ENCODE measurements at places on chromosomes 13 and 19. TPM values are rescaled to one million over a fixed set of nuclear protein-coding genes. Genes with fewer than 3 reads are reported as not detected.
A peak's percentile ranks its signal among the peaks of the same experiment; 100 is the strongest.

DNA sequence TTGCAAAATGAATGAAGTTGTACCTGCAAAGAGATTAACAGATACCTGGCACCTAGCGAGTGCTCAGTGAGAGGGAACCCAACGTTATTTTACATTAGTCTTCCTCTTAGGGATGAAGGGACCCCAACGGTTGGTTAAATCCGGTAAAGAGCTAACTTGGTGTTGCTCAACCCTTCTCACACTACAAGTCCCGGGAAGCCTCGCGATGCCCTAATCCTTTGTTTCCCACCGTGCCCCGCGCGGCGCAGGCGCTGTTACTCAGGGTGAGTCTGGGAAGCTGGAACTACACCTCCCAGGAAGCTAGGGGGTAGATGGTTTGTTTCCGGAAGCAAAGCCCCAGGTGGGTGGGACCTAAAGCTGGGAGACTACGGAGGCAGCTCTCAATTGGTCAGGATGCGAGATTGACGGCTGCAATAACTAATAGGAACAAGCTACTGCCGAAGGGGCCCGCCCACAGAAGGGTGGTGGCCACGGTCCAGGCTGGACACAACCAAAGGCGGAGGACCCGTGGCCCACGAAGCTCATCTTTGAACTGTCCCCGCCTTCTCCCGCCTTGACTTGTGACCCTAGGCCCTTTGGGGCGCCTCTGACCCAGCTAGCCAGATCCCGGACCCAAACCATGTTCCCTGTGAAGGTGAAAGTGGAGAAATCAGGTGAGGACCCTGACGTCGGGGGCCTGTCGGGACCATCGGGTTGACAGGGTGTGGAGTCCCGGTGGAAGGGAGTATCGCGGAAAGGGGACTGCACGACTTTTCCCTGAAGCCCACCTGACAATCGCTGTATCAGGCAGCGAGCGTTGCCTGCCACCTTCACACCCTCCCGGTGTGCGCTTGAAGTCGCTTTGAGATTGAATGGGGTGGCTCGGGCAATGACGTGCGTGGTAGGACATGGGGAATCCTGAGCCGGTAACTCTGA lies at the start of gene LIN37:
Gene LIN37, plus strand, starts transcription at position 471 of the 915 bp plus-strand sequence. Its CDS starts 149 bp downstream, at position 620.
- DNase-seq: peak; percentile 100

DNA sequence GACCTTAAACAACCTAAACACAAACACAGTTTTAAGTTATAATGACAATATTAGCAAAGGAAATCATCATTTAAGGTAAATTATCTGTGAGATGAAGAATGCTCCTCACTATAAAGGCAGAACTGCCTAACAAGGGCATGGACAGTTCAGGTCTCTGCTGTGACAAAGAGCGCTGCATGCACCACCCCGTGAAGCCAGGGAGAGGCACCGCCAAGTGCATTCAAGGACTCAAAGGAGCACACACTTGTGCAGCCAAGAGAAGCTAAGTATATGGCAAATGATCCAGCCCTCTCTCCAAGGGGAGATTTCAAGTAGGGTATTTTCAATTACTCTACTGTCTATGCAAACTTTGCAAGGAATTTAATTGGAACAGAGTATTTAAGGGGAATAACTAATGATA lies 126.0 kb downstream of the RAP2A start:
- no peak for DNase-seq

DNA sequence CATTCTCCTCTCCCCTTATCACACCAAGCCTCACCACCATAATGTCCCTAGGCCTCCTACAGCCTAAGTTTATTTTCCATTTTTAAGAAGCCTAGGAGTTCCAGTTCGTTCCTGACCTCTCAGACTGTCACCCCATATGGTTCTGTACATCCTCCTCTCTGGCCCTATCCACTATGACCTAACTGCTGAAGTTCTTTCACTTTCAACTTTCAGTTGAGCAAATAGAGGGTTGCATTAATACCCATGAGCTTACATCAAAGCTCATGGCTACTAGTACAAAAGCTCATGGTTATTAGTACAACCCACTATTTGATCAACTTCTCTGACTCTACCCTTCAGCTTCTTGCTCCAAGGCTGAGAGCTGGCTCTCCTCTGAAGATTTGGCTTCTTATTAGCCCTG lies 72.9 kb downstream of the FGF14 start:
- no peak for DNase-seq

DNA sequence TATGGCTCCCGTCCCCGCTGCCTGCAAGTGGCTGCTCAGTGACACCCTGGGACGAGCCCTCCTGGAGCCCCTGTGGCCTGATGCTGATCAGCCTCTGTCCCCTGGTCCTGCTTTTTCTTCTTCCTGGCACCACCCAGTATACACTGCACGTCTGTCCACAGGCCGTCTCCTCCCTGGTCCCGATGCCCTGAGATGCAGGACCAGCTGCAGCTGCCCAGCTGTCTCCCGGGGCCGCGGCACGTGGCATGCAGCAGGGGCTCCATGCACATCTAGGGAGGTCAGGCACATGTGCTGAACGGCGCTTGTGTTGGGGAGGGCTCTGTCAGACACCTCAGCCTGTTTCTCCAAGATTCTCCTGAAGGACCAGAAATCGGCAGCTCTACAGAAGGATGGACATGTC lies 30.2 kb downstream of the ZFR2 start:
- no peak for DNase-seq

DNA sequence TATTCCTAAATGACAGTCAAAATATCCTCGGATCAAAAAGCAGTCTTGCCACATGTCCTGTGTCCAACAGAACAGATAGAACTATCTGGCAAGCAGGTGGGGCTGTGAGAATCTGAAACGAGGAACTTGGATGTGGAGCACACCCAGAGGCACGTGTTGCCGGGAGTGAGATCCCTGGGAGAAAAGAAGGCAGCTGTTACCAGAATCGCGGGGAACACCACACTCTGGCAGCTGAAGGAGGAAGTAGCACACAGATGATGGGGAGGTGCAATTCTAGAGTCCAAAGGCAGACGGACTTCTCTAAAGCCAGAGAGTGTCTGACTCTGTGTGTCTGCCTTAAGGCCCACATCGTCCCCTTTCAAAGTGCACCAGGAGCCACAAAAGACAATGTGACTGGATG lies 22.3 kb downstream of the SLC7A1 start:
- DNase-seq: no peak

GRCh38 chr13:26965952-26966700 lies 205.5 kb downstream of the USP12 start:
- DNase-seq: no peak

- DNase-seq: no peak
Observed at GRCh38 chr13:98519976-98520375, 56.9 kb downstream of the STK24 start.

GRCh38 chr19:17281391-17282304 lies at the start of gene ANKLE1:
Gene ANKLE1, plus strand, starts transcription at chr19:17281901. Its CDS starts 20 bp downstream, at chr19:17281921.
- peak; percentile 69 for DNase-seq

DNA sequence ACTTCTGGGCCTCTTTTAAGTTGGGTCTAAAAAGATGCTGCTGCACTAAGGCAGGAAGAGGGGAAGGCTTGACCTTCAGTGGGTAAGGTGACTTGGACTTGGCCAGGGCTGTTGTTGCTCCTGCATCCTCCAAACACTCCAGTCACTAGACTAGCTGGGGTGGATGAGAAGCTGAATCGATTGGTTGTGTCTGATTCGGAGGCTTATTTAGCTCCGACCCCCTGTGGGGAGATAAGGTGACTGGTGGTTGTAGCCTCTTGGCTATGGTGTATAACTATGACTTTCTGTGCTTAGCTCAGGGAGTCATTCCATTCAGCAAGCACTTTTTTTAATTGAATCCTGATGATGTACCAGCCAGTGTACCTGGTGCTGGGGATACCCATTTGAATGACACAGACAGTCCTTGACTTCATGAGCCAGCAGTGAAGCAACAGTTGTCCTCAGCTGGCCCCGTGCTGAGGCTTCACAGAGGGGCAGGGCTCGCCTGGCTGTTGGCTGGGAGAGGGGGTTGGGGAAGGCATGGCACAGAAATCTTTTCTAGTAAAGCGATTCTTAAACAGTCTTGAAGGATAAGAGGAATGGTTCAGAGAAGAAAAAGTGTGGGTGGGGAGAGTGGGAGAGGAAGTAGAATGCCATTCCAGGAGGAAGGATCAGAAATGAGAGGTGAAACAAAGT lies 9.9 kb downstream of the PCDH8 start:
- no peak for DNase-seq

GRCh38 chr13:80524447-80525215 lies 183.7 kb upstream of the SPRY2 start:
- no peak for DNase-seq

GRCh38 chr13:29704648-29705047 lies 109.2 kb upstream of the SLC7A1 start:
- DNase-seq: no peak

MYBPC2 gene
- 0.11 TPM for total RNA-seq

EID2B gene
- 3.0 TPM for total RNA-seq

Data from activated CD8-positive, alpha-beta T cell treated with anti-CD3 and anti-CD28 coated beads for 36 hours (primary cell).